ENCODE measurements at places on chromosomes 3 and 15.

DNA sequence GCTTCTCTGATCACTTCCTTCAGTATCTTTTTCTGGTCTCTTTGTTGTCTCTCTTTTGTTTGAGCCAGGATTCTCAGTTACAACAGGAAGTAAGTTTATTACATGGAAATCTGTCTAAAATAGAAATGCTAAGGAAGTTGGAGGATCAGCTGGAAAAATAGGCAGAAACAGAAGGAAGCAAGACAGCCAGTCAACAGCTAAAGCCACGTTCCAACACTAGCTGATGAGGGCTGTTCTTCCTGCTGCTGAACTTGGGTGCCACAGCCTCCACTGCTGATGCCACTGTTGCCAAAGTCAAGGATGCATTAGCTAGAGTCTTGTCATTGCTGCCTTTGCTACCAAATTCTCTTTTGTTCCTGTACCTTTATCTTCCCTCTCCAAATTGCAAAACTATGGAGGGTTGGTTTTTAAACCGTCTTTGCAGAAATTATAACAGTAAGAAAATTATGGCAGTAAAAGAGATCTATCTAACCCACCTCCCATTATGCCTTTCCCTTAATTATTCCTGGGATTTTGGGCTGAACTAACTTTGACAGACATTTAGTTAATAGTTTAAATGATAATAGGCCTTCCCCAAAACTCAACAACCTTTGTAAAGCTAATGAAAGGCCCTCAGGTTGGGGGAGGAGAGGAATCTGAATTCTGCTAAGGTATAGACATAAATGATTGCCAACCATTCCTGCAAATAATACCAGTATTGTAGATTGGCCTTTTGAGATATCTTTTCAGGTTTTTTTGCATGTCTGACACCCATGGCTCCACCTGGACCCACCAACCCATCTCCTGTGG, 27.4 kb upstream of the OR5K4 start:
- DNase-seq = no peak

- no peak for DNase-seq
Observed at GRCh38 chr3:194577986-194578905, 55.0 kb downstream of the TMEM44 start.

DNA sequence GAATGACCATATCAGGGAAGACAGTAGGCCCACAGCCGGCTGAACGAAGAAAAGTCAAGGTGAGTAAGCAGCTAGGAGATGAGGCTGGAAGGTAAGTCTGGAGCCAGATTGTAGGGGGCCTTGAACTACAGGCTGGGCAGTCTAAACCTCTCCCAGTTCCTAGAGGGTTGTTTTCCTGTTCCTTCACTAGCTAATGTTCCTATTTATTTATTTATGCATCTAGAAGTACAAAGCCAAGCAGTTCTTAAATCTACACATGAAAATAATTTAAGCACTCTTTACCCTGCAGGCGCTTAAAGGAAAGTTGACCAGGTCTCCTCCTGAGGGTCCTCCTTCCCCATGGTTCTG, 3.7 kb downstream of the ACAA1 start:
- DNase-seq = no peak

GRCh38 chr3:127194601-127195187, 1.8 kb downstream of the PRR23E start:
- peak; percentile 25 for DNase-seq

DNA sequence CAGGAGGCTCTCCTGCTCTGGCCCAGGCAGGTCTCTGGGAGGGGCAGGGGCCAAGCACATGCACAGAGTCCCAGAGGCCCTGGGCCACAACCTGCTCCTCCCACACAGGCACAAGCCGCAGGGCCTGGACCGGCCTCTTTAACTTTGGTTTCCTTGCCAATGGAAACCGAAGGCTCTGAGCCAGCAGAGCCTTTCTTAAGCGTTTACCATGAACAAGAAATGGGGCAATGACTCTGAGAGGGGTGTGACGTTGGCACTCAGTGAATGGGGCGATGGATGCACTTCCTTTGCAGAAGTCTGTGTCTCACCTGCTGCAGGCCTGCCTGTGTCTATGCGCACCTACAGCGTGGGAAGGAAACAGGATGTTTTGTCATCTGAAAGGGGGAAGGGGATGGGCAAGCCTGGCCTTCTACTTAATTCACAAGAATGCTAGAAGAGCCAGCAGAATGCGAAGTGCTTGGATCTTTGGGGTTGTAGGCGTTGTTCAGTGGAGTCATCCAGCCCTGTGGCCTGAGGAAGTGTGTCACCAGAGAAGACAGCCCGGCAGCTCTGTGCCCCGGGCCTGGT, 41.8 kb downstream of the IFT122 start:
- DNase-seq = no peak

GRCh38 chr3:194487289-194488054, 670 bp upstream of the ATP13A3 start:
- DNase-seq = peak; percentile 53

- DNase-seq = no peak
Observed at GRCh38 chr3:32355751-32356291, 35.8 kb upstream of the CMTM7 start.

GRCh38 chr15:60397772-60398445, at the start of gene ANXA2:
Gene ANXA2 (minus strand): TSS chr15:60397986. CDS start chr15:60386075, 11,911 bp downstream.
- peak; percentile 95 for DNase-seq

- no peak for DNase-seq
Observed at GRCh38 chr3:138681463-138682220, 73.1 kb downstream of the FAIM start.

DNA sequence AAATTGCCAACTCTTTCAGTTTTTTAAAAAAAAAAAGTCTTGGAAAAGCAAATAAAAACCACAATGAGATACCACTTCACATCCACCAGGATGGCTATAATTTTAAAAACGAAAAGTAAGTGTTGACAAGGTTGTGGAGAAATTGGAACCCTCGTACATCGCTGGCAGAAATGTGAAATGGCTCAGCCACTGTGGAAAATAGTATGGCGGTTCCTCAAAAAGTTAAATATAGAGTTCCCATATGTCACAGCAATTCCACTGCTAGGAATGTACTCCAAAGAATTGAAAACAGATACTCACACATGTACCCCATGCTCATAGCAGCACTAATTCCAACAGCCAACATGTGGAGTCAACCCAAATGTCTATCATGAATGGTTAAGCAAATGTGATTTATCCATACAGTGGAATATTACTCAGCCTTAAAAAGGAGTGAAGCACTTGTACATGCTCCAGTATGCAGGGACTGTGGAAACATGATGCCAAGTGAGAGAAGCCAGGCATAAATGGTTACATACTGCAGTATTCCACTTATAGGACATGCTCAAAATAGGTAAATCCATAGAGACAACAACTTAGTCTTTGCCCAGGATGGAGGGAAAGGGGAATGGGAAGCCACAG, 73.8 kb upstream of the PCSK6 start:
- no peak for DNase-seq

DNA sequence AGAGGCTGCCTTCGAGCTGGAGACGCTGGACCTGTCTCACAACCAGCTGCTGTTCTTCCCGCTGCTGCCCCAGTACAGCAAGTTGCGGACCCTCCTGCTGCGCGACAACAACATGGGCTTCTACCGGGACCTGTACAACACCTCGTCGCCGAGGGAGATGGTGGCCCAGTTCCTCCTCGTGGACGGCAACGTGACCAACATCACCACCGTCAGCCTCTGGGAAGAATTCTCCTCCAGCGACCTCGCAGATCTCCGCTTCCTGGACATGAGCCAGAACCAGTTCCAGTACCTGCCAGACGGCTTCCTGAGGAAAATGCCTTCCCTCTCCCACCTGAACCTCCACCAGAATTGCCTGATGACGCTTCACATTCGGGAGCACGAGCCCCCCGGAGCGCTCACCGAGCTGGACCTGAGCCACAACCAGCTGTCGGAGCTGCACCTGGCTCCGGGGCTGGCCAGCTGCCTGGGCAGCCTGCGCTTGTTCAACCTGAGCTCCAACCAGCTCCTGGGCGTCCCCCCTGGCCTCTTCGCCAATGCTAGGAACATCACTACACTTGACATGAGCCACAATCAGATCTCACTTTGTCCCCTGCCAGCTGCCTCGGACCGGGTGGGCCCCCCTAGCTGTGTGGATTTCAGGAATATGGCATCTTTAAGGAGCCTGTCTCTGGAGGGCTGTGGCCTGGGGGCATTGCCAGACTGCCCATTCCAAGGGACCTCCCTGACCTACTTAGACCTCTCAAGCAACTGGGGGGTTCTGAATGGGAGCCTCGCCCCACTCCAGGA, 21.1 kb downstream of the NRROS start:
- peak; percentile 33 for DNase-seq

DNA sequence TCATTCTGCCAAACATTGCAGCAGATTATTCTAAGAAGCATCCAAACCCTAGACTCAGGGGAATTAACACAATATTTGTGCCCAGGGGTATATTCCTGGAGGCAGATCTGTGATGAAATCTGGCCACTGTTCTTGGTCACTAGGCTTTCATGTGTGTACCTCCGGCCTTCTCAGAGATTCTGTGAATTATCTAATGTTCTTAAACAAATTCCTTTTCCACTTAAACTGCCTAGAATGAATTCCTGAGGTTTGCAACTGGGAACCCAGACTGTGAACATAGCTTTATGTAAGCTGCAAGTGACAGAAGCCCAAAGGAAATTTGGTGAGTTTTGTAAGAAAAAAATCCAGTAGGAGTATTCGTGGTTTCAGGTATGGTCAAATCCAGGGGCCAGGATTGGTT, 20.7 kb upstream of the CTNNB1 start:
- no peak for DNase-seq

DNA sequence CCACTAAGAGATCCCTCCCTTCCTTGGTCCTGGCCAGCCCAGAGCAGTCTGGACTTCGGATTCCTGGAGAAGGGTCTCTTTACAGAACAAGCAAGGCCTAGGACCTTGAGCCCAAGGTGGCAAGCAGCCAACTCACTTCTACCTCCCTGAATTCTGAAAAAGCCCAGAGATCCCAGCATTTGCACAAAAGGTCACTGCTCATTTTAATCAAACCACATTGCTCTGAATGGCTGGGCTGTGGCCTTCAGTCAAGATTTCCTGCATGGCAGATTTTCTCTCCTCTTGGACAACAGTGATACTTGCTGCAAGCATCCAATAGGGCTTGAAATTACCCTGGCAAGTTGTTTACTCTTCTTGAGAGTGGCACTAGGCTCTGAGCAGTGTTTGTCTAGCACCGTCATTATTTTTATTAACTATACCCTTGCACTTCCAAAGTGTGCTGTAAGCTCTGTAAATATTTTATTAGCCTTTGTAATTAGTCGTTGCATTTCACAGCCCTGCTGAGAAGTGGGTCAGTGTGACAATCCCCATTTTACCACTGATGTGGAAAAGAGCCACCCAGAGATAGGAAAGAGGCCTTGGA, 274.7 kb upstream of the CTNNB1 start:
- DNase-seq = no peak

- DNase-seq = no peak
Observed at GRCh38 chr15:97521381-97522285, 438.9 kb upstream of the ARRDC4 start.

DNA sequence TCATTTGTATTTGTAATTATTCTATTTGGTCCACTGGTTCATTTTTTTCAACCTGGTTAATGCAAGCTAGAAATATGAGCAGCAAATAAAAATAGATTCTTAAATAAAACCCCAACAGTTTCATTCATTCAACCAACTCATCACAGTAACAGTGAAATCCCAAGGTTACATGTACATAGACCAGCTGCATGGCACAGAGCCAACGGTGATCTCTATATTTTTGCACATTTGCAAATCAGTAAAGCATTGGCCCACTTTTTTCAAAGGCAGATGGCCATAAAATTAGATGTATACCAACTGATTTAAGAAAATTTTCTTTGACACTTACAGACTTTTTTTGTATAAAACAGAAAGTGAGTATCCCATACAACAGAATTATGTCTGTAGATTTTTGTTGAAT, 49.3 kb downstream of the STRIT1 start:
- no peak for DNase-seq

- peak; percentile 72 for DNase-seq
Observed at GRCh38 chr15:100133001-100133400, 208.8 kb downstream of the ADAMTS17 start.

GRCh38 chr15:65875458-65875857, 6.2 kb downstream of the RAB11A start:
- no peak for DNase-seq

GRCh38 chr3:13072600-13073325, 466 bp downstream of the IQSEC1 start:
- DNase-seq = peak; percentile 82

DNA sequence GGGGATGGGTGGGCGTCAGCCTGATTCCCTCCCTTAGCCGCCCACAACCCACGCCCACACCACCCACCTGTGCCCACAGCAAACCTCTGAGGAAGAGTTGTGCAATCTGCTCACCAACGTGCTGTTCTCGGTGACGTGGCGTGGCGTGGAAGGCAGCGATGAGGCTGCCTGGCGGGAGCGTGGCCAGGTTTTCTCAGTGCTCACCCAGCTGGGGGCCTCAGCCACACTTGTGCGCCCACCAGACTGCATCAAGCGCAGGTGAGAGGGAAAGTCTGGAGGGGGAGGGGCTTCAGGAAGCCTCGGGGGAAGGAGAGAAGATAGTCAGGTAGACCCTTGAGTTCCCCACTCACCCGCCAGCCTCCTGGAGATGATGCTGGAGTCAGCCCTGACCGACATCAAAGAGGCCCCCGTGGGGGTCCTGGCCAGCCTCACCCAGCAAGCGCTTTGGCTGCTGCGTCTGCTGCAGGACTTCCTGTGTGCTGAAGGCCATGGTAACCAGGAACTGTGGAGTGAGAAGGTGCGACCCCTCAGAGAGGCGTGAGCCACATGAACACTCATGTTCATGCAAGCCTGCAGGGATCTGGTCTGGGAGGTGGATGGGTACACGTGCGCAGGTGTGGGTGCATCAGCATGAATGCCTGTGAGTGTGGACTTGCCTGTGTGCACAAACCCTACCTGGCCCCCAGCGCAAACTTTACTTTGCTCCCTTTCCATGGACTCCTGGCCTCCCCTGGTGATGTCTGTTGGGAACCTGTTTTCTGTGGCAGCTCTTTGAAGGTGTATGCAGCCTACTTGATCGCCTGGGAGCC, 21.7 kb downstream of the NBEAL2 start:
- peak; percentile 51 for DNase-seq

- DNase-seq = no peak
Observed at GRCh38 chr15:97316362-97316761, 644.1 kb upstream of the ARRDC4 start.

GRCh38 chr3:193119926-193120325, 121.1 kb upstream of the PLAAT1 start:
- no peak for DNase-seq

DNA sequence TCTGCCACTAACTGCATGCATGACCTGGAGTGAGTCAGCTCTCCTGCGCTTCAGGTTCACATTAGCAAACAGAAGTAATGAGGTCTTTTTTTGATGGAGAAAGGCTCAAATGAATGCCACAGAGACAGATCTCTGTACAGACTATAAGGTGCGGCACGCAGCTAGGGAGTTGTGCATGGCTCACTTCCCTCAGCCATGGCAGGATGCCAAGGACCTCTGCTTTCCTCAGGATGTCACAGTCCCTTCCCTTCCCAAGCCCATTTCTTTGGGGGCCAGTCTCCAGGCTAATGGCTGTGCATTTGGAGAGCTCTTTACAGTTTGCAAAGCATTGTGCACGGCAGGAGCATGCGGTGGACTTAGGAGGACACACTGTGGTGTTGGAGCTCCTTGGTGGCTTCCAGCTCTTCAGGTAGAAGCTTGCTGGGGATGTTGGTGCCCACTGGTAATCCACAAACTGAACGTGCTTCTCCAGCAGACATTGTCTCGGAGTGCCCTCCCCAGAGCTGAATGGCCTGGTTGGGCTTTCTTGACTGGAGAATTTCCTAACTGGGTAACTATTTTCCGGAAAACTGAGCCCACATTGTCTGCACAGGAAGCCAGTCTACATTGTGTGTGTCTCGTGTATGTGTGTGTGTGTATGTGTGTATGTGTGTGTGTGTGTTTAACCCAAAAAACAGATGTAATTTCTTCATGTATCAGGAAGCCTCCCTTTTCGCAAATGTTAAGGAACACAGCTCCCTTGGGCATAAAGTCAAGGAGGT, 172.5 kb upstream of the TLE3 start:
- no peak for DNase-seq

- no peak for DNase-seq
Observed at GRCh38 chr3:190404715-190405114, 16.8 kb downstream of the CLDN16 start.

Data from H7 (cell line).